Esophagus squamous epithelium (tissue), 5 donors: ENCODE measurements at places on chromosomes 4 and X.

- no peak for DNase-seq
Measured at GRCh38 chrX:118261151-118261550, 84.8 kb upstream of the WDR44 start.

DNA sequence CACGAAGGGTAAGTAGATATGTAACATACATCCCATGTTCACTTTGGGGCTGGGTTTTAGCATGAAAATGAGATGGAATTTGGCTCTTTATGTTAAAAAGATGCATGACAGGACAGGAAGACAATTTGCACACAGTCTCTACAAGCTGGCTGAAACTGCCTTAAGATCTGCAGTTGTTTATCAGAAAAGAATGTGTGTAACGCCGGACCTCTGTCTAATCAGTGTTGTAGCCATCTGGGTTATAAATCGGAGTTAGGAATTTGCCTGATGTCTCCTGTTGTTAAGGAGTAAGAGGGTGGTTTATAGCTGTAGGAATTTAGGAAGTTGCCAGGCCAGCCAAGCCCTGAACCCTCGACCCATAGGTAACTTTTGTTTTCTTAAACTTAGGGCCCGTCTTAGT, 562.9 kb upstream of the FAT1 start:
- no peak for DNase-seq

GRCh38 chr4:56241500-56241899, 145.8 kb downstream of the AASDH start:
- no peak for DNase-seq

DNA sequence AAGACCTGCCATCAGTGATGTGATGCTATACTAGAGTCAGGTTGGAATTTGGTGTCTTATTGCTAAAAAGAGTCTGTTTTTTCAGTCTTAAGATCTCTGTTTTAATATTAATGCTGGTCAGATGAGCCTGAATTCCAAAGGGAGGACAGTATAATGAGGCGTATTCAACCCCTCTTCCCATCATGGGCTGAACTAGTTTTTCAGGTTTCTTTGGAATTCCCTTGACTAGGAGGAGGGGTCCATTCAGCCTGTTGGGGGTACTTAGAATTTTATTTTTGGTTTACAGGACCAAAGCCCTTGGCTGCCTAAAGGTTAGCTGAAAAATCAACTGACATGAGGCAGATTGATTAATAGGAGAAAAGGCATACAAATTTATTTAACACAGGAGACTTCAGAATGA, 24.1 kb upstream of the PI4K2B start:
- no peak for DNase-seq

DNA sequence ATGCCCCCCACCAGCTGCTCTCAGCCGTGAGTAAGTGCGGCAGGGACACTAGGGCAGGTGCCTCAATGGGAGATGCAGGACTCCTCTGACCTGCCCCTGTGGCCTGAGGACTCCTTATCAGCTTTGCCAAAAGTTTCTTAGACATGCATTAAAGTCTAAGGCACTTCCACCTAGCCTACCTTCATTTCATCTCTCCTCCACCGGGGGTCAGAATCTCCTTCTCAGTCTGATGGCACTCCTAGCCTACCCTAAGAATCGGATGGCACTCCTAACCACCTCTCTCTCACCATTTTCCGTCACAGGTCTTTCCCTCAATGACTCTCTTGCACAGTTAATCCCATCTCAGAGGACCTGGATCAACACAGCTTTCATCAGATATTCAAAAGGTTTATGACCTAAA, 85.9 kb downstream of the OTC start:
- no peak for DNase-seq

DNA sequence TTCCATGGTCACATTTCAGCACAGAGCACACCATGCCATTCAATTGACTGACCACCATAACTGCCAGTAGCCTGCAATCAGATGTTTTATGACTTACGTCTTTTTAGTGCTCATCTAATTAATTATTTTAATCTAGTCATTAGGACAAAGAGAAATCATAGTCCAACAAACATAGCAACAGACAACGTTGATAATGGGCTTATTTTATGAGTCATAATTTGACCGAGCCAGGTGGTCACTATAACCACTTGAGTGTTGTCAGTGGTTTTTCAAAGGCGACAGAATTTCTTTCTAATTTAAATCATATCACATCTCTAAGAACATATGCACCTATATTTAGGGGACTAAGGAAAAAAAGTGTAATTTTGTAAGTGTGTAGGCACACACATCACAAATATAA, 1.9 kb downstream of the SEC24D start:
- DNase-seq = no peak

- no peak for DNase-seq
Measured at GRCh38 chr4:62324215-62324614, 1124.1 kb downstream of the ADGRL3 start.

DNA sequence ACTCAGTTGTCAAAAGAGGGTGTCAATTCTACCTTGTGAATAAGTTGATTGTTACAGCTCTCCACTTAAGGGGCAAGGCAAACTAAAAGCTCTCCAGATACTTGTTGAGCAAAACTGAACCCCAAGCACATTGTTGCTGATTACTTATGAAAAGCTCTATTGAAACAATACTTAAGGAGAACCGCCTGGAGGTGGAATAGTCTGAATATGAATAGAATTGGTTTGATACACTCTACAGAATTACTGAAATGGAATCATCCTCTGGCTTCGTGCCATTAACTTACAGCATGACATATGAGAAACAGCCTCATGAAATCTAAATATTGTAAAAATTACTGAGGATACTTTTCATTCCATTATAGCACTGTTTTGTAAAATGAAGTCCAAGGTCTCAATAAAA, 127.0 kb upstream of the SH3RF1 start:
- no peak for DNase-seq

GRCh38 chr4:100742045-100742444, 224.2 kb upstream of the EMCN start:
- DNase-seq = no peak

GRCh38 chrX:151759041-151759708, 24.6 kb downstream of the CNGA2 start:
- no peak for DNase-seq

DNA sequence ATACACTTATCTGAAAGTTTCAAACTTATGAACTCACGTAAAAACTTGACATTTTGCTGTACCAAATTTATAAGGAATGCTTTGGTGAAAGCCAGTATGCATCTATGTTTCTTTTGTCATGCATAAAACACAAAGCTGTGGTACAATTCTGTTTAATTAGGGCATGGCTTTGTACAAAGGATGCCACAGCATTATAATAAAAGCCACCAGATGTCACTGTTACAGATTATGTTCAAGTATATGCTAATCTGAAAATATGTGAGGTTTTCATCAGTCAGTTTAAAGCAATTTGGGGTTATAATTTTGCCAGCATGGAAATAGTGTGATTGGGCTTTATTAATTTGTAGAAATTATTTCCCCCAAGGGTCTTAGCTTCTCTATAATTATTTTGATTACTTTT, 69.0 kb downstream of the ATOH1 start:
- no peak for DNase-seq
